Stimulated activated CD4-positive, alpha-beta T cell treated with anti-CD3 and anti-CD28 coated beads, Interleukin-12 subunit alpha, Interleukin-12 subunit beta, amount 100 ng/mL, for 24 hours (primary cell): ENCODE measurements at places on chromosomes 7 and 10.

- no peak for DNase-seq
Observed at GRCh38 chr10:98256692-98257091, 11.3 kb downstream of the LOXL4 start.

DNA sequence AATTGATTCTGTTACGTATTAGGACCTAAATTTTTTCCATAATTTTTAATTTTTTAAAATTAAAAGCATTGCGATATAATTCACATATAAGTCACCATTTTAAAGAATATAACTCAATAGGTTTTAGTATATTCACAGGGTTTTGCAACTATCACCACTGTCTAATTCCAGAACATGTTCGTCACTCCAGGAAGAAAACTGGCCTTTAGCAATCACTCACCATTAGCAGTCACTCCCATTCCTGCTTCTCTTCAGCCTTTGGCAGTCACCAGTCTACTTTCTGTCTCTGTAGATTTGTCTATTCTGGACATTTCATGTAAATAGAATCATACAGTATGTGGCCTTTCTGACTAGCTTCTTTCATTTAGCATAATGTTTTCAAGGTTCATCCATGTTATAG lies 176.5 kb downstream of the EXOC4 start:
- DNase-seq, result no peak

- no peak for DNase-seq
Observed at GRCh38 chr10:3470191-3470590, 297.6 kb upstream of the PITRM1 start.

DNA sequence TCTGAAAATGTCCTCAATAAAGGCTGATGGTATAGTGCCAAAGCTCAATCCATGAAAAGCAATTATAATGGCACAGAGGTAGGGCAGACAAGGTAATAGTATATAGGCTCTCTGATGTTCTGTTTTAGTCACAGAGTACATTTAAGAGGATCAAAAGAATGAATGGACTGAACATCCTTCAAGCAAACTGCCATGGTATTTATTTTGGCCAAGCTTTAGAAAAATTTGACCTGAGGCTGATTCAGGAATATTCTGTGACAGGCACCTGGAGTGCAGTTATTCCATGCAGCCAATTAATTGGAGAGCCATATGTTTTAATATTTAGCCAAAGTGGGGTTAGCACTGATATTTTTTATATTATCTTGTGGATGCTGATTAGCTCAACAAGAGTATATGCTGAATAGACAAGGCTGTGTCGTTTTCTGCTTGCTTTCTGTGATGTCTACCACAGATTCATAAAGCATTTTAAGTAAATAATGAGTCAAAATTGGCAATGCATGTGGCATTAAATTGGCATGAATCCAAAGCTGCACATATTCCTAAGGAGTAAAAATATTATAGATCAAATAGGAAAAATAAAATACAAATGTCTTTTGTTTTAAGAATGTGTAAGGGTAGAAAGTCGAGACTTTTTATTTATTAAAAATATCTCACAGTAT lies 177.4 kb downstream of the PCLO start:
- DNase-seq, result no peak

DNA sequence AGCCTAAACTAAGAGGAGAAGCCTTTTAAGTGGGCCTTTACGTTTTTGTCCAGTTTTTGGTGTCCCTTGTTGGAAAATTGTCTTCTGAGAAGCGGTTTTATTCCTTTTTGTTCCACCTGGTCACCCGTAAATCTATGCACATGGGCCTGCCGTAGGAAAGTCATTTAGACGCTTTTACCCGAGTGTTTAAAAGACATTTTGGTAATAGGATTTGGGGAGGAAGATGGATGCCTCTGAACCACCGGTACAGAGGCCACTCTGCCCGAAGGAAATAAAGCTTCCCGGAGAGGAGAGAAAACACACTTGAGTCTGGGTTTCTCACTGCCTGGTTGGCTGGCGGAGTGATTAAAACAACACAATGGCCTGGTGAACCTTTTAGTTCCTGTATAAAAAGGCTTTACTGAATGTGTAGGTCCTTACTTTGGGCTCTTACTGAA lies 760 bp downstream of the THNSL1 start:
- peak; percentile 1 for DNase-seq

DNA sequence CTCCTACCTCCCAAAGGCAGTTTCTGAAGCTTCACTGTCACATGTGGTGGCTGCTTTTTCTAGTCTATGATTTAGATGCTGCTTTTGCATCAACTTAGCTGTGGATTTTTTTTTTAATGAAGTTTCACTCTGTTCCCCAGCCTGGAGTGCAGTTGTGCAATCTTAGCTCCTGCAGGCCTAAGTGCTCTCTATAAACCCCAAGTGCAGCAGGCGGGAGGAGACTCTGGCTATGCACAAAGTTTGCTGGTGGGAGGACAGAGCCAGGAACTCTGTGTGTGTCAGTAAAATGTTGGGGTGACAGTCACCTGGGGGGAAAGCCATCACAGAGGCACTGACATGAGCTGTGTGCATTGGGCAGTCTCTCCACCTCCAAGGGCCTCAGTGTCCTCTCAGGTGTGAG lies 138.8 kb upstream of the FAM20C start:
- no peak for DNase-seq
